ENCODE measurements at places on chromosomes 2 and 18.

DNA sequence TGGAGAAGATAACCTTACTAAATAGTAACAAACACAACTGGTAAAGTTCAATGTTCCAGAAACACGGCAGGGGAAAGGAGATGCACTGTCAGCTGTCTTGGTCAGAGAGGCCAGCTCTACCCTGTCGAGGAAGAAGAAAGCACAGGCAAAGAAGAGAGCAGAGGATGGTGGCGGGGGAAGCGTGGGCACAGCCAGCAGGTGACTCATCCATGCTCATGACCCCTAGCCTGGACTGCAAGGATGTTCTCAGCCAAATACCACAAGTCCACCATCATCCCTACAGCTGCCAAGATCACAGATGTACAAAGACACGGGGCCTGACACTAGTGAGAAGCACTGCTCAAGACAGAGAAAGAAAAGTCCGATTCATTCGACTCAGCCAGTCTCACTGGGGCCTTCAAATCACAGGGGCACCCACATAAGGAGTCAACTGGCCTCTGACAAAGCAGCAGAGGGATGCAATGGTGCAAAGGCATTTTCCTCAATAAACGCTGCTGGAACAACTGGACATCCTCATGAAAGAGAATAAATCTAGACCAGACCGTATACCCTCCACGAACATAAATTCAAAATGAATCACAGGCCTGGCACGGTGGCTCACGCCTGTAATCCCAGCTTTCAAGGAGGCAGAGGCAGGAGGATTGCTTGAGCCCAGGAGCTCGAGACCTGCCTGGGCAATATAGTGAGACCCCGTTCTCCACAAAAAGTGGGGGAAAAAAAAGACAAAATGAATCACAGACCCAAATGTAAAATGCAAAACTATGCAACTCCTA, 5.6 kb downstream of the DTYMK start:
- no peak for DNase-seq

DNA sequence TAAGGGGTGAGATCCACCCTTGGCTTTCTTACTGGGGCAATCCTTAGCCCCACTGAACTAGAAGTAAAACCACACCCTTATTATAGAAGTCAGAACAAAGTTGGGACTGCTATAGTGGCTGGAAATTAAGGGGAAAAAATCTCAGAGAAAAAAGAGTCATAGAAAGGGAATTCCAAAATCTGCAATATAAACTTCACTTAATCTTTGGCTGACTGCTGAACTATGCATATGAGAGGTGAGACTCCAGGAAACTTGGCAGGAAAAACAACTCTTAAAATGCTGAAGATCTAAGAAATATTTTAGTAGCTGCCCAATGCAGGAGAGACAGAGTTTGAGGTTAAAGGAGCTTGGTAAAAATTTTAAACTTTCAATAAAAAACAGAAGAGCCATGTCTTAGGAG, 201.8 kb upstream of the FN1 start:
- DNase-seq, result no peak

GRCh38 chr2:119836455-119837142, 76.9 kb downstream of the PTPN4 start:
- no peak for DNase-seq

GRCh38 chr2:133642791-133643191, 74.5 kb upstream of the NCKAP5 start:
- DNase-seq, result no peak

- no peak for DNase-seq
Observed at GRCh38 chr18:4181086-4181485, 274.0 kb downstream of the DLGAP1 start.

DNA sequence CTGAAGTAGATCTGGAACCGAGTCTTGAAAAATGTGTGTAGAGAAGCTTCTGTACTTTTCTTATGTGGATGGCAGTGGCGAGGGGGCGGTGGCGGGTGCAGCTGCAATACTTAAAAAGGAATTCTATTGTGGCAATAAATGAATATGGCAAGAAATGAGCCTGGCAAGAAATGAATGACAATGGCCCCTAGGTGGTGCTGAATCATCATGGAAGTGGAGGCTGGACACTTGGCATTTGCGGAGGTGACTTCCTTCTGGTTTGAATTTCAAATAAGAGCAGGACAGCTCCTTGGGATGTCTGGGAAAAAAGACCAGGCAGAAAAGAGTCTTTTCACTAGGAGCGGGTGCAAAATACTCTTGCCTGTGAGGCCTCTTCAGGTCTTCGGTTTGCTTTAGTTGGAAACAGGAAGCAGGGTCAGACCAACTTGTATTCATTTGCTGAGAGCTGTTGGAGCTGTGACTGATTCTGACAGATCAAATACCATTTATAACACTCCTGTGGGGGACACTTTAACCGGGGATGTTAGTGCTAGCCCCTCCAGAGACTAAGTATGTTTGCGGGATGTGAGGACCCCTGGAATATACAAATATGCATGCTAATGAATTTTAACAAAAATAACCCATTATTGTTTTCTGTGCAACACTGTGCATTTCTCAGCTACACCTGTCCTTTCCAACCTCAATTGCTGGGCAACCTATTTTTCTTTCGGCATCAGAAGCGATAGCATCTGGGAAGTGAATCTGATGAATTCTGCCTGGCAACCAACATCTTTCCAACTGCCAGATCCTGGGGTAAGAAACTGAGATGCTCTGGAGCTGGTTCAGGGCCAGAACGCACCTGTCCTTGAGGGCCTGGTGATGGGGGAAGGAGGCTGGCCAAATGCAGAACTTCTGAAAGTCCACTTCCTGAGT, 35.4 kb downstream of the FASTKD2 start:
- DNase-seq, result no peak

- DNase-seq, result no peak
Observed at GRCh38 chr2:170177950-170178781, at the start of gene MYO3B. TSS of gene MYO3B (plus strand) at chr2:170178147. CDS start at chr2:170178288, 141 bp downstream.

DNA sequence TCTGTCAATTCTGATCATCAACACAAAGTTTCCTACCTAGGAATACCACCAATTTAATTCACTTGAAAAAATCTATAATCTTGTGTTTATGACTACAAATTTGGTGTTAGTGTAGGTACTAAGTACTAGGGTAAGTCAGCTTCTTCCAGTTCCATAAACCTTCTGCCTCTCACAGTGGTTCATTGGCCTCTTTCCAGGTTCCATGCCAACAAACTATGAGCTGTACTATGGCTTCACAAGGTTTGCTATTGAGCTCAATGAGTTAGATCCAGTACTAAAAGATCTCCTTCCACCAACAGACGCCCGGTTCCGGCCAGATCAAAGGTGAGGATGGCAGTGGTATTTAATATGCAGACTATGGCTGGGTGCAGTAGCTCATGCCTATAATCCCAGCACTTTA, 58.8 kb downstream of the PRKRA start:
- no peak for DNase-seq

DNA sequence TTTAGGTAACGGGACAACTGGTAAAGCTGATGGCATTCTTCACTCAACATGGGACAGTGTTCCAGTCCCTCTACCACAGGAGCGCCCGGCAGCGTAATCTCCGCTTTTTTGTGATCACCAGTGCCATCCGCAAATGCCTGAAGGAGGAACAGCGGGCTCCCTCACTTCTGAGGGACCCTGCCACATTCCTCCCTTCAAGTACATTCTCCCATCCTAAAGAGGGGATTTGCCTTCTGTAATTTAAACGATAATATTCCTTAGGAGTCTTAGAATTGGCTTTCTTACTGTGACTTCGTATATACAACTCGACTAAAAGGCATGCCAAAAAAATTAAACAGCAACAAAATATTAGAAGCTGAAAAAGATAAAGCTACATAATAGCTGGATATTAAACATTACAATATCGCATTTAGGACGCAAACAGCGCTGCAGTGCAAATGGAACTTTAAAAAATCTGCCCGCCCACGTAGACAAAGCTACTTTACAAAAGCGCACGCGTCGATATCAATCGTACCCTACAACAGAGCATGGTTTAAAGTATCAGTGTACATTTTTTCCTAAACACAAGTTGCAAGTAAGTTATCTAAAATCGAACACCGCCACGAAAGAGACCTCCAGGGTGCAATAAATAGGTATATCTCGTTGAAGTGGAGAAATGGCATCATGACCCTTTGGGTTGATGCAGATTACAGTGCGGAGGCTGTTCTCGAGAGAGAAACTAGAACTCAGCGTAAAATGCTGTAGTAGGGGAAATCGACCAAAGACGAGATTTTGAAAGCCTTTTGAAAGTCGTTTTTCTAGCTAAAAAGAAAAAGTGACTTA, 2.3 kb upstream of the VSNL1 start:
- no peak for DNase-seq

DNA sequence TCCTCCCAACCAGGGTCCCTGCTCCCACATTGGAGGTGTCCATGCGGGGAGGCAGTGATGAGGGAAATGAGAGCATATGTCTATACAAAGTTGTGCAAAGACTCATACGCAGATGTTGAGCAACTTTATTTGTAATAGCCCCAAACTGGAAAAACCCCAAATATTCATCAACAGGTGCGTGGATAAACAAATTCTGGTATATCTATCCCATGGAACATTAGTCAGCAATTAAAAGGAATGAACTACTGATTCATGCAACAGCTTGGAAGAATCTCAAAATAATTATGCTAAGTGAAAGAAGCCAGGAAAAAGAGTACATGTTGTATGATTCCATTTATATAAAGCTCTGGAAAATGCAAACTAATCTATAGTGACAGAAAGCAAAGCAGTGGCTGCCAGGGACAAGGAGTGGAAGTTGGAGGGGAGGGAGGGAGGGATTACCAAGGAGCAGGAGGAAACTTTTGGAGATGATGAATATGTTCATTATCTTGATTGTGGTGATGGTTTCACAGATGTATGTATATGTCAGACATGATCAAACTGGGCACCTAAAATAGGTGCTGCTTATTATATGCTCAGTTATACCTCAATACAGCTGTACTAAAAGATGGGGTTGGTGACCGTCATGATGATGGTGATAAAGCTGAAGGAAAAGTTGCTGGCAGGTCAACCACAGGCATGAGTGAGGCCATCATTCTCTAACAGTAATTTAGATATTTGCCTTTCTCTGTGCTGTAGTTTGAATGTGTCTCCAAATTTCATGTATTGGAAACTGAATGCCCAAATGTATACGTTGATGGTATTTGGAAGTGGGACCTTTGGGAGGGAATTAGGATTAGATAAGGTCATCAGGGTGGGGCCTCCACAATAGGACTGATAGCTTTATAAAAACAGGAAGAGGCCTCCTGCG, 270.9 kb downstream of the CYP26B1 start:
- no peak for DNase-seq

DNA sequence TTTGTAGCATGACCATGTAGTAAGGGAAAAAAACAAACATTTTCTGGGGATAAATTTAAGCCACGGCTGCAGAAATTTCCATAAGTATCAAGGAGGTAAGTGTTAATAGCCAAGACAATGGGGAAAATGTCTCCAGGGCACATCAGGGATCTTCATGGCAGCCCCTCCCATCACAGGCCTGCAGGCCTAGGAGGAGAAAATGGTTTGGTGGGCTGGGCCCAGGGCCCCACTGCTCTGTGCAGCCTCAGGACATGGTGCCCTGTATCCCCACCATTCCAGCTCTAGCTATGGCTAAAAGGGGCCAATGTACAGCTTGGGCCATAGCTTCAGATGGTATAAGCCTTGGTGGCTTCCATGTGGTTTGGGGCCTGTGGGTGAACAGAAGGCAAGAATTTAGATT, 271.8 kb downstream of the PID1 start:
- no peak for DNase-seq

GRCh38 chr18:58649966-58650816, 21.1 kb upstream of the MALT1 start:
- DNase-seq, result no peak

- no peak for DNase-seq
Observed at GRCh38 chr2:64537991-64538390, 13.9 kb downstream of the AFTPH start.

DNA sequence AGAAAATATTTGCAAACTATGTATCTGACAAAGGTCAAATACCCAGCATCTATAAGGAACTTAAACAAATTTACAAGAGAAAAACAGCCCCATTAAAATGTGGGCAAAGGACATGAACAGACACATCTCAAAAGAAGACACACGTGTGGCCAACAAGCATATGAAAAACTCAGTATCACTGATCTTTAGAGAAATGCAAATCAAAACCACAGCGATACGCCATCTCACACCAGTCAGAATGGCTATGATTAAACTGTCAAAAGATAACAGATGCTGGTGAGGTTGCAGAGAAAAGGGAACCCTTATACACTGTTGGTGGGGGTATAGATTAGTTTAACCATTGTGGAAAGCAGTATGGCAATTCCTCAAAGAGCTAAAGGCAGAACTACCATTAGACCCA, 64.3 kb upstream of the RBMS1 start:
- no peak for DNase-seq

- DNase-seq, result no peak
Observed at GRCh38 chr2:205996161-205996560, 89.8 kb downstream of the INO80D start.

- no peak for DNase-seq
Observed at GRCh38 chr18:46297621-46298020, 193.4 kb downstream of the HAUS1 start.

- no peak for DNase-seq
Observed at GRCh38 chr2:66387016-66387753, 47.7 kb upstream of the MEIS1 start.

GRCh38 chr2:29397039-29397438, 281.8 kb downstream of the CLIP4 start:
- no peak for DNase-seq

DNA sequence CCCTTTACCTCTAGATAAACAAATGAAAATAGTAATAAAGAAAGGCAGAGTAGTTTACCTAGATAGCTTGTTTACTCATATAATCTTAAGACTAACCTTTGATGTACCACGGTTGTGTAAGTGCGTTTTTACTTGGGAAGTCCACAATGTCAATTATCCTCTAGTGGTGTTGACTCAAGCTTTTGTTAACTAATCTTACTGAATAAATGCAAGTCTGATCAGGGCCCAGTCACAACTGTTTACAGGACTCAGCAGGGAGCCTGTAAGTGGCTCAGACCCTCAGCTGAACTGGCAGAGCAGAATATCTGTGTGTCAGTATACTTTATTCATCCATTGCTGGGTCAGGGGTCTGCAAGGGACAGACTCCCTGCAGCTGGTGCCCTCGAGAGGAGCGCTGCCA, 98.1 kb upstream of the ACAA2 start:
- no peak for DNase-seq

GRCh38 chr2:148978026-148978685, 60.3 kb upstream of the LYPD6B start:
- no peak for DNase-seq

DNA sequence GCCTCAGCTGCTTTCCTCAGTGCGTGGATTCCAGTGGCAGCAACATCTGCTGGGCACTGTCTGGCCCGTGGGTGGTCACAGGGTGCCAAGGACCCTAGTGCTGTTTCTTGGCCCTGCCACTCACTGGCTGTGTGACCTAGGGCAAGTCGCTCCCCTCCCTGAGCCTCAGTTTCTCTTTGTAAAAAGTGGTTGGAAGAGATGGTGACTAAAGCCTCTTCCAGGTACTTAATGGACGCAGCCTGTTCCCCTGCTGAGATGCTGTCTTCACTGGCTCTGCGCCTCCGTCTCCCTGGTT, 42.2 kb downstream of the ATOH8 start:
- no peak for DNase-seq

DNA sequence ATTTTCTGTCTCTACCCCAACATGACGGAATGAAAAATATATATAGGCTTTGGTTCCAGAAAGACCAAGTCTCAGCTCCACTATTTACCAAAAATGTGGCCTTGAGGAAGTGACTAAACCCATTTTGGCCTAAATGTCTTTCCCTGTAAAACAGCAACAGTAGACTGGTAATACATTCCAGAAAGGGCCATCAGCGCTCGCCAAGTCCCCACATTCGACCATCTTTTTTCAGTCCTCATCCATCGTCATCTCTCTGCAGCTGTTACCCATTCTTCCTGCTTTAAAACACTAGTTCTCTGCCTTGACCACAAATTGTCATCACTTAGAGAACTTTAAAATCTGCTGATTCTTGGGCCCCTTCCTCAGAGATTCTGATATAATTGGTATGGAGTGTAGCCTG, 183.8 kb upstream of the CTAGE1 start:
- DNase-seq, result no peak
